ENCODE measurements at places on chromosomes 5 and 9. TPM values are rescaled to one million over a fixed set of nuclear protein-coding genes. Genes with fewer than 3 reads are reported as not detected.

Gene SHROOM1
- polyA plus RNA-seq, result 5.6 TPM

Gene PDCD1LG2
- 0.18 TPM for polyA plus RNA-seq

Gene SMIM33
- polyA plus RNA-seq, result 0.02 TPM

Gene ECM2
- 0.84 TPM for polyA plus RNA-seq

Gene TXNDC15
- polyA plus RNA-seq, result 25.6 TPM

Gene SLC6A7
- not detected for polyA plus RNA-seq

Gene AGXT2
- not detected for polyA plus RNA-seq

Gene IL13
- polyA plus RNA-seq, result not detected

Gene SLC36A1
- 2.2 TPM for polyA plus RNA-seq

Gene CTNND2
- 0.09 TPM for polyA plus RNA-seq

Gene GNA14
- polyA plus RNA-seq, result 1.9 TPM

Gene BAAT
- 0.01 TPM for polyA plus RNA-seq

Gene GPX3
- polyA plus RNA-seq, result 143 TPM

Gene LCN10
- 5.3 TPM for polyA plus RNA-seq

Gene GPRIN1
- polyA plus RNA-seq, result 0.43 TPM

Gene PLEKHG4B
- polyA plus RNA-seq, result 0.53 TPM

Gene FOXD4L5
- not detected for polyA plus RNA-seq

Gene FAM78A
- polyA plus RNA-seq, result 0.62 TPM

Measured in esophagus (tissue), 2 donors.